Sciatic nerve (tissue), 2 donors: ENCODE measurements at places on chromosomes 16 and 17. TPM values are rescaled to one million over a fixed set of nuclear protein-coding genes. Genes with fewer than 3 reads are reported as not detected.

OR4D1 gene
- not detected for total RNA-seq

GPR142 gene
- total RNA-seq = 1.1 TPM

LRRC75A gene
- total RNA-seq = 7.0 TPM

TBX2 gene
- total RNA-seq = 42.4 TPM

PLK1 gene
- 2.6 TPM for total RNA-seq

KRT39 gene
- total RNA-seq = not detected

GPR179 gene
- 0.22 TPM for total RNA-seq

DEXI gene
- 31.7 TPM for total RNA-seq

CES4A gene
- 13.2 TPM for total RNA-seq

MRPL58 gene
- total RNA-seq = 20.1 TPM

INCA1 gene
- total RNA-seq = 1.6 TPM

UBB gene
- 589 TPM for total RNA-seq

HOXB8 gene
- total RNA-seq = 0.98 TPM
